ENCODE measurements at places on chromosomes 2 and 18.

DNA sequence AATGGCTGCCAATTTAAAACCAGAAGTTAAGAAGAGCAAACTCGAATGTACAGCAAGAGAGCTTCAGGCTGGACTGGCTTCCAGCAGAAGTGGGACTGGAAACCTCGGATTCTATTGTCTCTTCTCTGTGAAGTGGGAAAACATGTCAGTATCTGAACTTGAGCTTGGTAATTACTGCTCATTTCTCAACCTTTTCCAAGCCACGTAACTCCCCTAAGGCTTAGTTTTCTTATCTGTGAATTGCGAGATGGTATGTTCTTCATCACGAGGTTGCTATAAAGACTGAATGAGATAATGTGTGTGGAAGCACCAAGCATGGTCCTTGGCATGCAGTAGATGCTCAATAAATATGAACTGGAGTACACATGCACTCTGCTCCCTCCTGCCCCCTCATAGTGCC, 259.4 kb upstream of the SPRED2 start:
- no peak for DNase-seq

GRCh38 chr2:134934641-134935040, 16.0 kb downstream of the CCNT2 start:
- DNase-seq, result no peak

DNA sequence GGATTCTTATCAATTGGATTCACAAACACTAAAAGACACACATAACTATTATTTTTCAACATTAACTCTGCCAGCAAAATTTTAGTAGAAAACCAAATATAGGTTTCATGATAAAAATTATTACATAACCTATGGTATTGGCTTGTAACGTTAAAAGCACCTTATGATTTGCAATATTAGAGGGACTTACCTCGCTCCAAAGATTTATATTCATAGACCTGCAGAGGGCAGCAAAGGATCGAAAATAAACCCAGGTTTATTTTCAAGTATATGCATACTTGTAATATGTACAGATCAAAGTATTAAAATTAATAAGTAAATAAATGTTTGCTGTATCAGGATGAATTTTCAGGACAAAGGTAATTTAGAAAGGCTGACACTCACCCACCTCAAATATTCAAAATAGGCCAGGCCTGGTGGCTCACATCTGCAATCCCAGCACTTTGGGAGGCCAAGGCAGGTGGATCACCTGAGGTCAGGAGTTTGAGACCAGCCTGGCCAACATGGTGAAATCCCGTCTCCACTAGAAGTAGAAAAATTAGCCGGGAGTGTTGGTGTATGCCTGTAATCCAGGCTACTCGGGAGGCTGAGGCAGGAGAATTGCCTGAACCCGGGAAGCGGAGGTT, 45.3 kb downstream of the LRPPRC start:
- DNase-seq, result no peak

DNA sequence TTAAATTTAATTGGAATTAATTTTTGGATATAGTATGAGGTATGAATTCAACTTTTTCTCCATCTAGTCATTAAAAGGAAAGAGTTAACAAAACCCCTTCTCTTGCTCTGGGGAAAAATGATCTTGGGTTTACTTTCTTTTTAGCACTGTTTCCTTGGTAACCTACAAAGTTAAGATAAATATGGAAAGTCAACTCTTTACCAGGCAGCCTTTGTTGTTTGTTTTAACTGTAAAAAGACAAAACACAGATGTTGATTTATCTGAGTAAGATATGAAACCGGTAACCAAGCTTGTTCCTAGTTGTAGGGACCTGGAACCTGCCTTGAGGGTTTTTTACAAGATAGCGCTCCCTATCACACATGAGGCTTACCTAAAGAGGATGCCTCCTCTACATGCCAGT, 10.1 kb upstream of the SANBR start:
- no peak for DNase-seq

DNA sequence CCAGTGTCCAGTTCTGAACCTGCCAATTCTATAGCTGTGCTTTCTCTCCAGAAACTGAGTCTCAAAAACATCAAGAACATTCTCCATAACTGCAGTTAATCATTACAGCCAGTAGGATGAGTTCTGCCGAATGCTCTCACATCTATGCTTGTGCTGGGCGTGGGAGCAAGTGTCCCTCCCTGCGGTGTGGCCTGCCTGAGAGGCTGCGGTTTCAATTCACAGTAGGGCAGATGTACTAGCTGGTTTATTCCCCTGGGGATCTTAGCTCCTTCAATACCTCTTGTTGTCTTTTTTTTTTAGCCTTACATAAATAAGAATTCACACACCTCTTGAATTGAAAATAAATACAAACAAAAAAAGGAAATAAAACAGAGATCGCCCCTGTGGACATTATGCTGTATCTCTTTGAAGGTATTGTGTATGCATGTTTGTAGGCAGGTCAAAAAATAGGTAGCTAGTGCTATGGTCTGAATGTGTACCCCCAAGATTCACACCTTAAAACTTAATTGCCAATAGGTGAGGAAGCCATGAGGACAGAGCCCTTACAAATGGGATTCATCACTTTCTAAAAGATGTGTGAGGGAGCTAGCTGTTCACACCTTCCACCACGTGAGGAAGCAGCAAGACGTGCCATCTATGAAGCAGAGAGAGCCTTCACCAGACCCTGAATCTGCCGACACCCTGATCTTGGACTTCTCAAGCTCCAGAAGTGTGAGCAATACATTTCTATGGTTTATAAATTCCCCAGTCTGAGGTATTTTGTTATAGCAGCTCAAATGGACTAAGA, 74.3 kb downstream of the BCL2L11 start:
- DNase-seq, result no peak

GRCh38 chr2:62099523-62100175, 96.3 kb upstream of the B3GNT2 start:
- DNase-seq, result no peak

GRCh38 chr2:102120701-102121159, 21.8 kb upstream of the IL1R1 start:
- DNase-seq, result no peak

DNA sequence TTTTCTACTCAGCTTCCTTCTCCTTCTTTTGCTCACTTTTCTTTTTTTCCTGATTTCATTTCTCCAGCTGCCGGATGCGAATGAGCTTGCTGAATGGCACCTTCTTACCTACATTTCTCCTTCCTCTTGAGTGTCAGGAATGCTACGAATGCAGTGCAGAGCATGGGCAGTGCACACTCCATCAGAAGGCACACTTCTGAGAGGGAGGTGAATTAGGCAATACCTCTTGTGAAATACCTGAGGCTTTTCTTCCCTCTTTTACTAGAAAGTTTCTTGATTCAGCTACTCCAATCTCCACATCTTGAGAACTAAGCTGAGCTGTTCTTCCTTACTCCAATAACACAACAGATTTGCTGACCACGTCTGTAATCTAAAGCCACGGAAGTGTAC, 51.1 kb downstream of the PLEKHM3 start:
- no peak for DNase-seq

- DNase-seq, result no peak
These were observed 22.8 kb upstream of the POLR1B start for GRCh38 chr2:112519506-112519905.

DNA sequence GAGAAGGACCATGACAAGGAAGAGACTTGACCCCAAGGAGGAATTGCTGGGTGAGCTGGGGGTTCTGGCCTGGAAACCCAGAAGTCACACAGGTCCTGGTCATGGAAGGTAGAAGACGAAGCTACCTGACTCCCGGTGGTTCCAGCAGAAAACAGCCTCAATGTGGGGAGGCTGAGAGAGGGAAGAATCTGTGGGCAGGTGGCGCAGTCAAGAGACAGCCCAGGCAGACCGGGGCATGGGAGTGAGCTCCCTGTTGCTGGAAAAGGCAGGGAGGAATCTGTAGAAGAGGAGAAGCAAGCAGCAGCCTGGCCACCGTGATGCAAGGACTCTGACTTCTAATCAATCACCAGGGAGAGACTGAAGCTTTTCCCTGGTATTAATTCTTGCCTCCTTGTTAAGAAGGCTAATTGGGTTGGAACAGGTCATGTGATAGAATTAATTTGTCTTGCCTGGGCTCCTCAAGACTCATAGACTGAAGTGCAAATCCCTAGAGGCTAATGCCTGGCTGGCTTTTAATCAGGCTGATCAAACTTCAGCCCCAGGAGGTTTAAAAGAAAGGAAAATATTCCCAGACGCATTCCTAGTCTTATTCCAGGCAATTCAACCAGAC, 30.1 kb downstream of the CNGA3 start:
- DNase-seq, result no peak

DNA sequence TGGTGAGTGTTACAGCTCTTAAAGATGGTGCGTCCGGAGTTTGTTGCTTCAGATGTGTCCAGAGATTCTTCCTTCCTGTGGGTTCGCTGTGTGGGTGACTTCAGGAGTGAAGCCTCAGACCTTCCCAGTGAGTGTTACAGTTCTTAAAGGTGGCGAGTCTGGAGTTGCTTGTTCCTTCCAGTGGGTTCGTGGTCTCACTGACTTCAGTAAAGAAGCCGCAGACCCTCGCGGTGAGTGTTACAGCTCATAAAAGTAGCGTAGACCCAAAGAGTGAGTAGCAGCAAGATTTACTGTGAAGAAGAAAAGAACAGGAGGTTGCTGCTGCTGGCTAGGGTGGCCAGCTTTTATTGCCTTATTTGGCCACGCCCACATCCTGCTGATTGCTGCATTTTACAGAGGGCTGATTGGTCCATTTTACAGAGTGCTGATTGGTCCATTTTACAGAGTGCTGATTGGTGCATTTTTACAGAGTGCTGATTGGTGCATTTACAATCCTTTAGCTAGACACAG, 34.0 kb upstream of the SPTBN1 start:
- DNase-seq, result peak; percentile 16

- peak; percentile 31 for DNase-seq
These were observed 22.9 kb upstream of the DARS1 start for GRCh38 chr2:136008205-136008865.

DNA sequence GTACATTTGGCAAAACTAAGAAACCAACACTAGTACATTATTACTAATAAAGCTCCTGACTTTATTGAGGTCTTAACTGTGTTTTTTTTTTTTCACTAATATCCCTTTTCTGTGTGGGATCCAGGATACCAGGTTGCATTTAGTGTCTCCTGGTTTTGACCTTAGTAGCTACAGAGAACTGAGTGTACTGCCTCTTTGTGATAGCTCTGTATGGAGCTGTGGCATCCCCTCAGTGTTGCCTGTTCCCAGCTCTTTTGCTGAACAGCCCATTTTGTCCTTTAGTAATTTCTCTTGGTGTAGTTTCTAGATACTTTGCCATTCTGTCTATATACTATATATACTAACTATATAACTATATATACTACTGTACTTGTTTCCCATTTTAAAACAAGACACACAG, 31.6 kb downstream of the KCMF1 start:
- no peak for DNase-seq

DNA sequence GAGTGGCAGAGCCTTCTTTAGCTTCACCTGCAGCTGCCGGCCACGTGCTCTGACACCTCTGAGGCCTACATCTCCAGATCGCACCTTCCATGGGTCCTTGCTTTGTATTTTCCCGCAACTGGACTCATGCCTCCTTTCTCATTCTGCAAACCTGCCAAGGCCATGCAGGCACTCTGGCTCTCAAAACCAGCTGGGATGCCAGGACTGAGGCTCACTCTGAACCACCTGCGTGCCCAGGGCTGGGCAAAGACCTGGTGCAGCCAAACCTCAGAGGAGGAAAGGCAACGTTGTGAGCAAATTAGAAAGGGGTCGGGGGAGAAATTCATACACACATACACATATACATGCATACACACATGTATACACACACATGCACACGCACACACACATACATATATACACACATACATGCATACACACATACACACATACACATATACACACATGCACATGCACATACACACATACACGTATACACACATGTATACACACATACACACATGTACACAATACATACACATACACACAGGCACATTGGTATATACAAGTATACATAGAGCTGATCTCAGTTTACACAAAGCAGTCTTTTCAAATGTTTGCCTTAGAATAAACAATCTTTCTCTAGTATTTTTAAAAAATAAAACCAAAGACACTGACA, 125.2 kb downstream of the RTP5 start:
- no peak for DNase-seq

GRCh38 chr2:165497659-165498317, 28.3 kb downstream of the CSRNP3 start:
- no peak for DNase-seq

DNA sequence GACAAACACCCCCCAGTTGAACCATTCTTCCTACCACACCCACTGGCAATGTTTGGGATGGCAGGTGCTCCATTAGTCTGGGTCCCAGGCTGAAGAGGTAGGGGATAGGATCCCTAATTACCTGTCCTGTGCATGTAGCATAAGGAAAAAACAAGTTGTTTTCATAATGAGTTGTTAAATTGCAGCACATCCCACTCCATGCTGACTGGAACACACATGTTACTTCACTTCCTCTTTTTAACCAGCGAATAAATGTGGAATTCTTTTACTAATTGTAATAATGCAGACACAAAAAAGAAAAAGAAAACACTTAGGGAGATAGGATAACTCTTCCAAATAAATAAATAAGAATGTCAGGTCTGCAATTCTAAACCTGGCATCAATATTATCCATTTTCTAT, 11.8 kb upstream of the CBLN2 start:
- DNase-seq, result no peak

GRCh38 chr2:10030311-10030736, 13.0 kb upstream of the KLF11 start:
- DNase-seq, result no peak

- DNase-seq, result no peak
These were observed 17.8 kb upstream of the KLF7 start for GRCh38 chr2:207183506-207183905.

DNA sequence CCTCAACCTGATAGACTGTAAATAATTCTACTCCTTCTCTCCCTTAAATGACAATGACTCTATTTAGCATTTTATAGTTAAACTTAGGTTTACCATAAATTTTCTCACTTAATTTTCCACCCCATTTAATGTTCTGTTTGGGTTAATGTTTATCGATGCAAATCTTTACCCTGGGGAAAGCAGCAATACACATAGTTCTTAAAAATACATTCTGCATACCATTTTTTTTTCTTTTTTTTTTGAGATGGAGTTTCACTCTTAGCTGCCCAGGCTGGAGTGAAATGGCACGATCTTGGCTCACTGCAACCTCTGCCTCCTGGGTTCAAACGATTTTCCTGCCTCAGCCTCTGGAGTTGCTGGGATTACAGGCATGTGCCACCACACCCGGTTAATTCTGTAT, 14.0 kb downstream of the STAM2 start:
- no peak for DNase-seq

DNA sequence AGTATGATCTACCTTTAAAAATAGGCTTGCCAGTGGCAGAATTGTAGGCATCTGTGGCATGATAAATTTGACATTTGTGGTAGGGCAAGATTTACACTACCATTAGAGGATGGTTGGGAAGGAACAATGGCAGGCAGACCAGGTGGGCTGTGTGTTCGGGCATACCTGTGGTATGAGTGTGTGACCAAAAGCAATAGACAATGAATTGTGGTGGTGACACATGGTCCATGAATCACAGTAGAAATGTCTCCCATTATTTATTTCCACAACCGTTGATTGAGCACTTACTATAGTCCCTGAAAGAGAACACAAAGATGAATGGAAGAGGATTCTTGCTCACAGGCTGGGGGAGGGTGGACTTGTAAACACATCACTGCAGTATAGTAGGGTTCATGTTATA, 29.9 kb upstream of the RUFY4 start:
- DNase-seq, result no peak
